ENCODE measurements at places on chromosomes 3 and 15. TPM values are rescaled to one million over a fixed set of nuclear protein-coding genes. Genes with fewer than 3 reads are reported as not detected.

RETNLB gene
- total RNA-seq, result not detected

ZNF385D gene
- not detected for total RNA-seq

TFG gene
- 139 TPM for total RNA-seq

PODXL2 gene
- total RNA-seq, result 43.6 TPM

TM4SF18 gene
- total RNA-seq, result not detected

MTFMT gene
- 27.6 TPM for total RNA-seq

GOLGA6L6 gene
- total RNA-seq, result not detected

MESP1 gene
- total RNA-seq, result 5.9 TPM

TIMP4 gene
- 0.28 TPM for total RNA-seq

FBLN2 gene
- not detected for total RNA-seq

FRMD4B gene
- total RNA-seq, result 13.8 TPM

HYKK gene
- 15.7 TPM for total RNA-seq

CHL1 gene
- 1.0 TPM for total RNA-seq

CLDND1 gene
- 54.3 TPM for total RNA-seq

CMSS1 gene
- 44.3 TPM for total RNA-seq

HMCES gene
- total RNA-seq, result 83.6 TPM
